Activated naive CD4-positive, alpha-beta T cell (primary cell): ENCODE measurements at places on chromosomes 3 and 15.

DNA sequence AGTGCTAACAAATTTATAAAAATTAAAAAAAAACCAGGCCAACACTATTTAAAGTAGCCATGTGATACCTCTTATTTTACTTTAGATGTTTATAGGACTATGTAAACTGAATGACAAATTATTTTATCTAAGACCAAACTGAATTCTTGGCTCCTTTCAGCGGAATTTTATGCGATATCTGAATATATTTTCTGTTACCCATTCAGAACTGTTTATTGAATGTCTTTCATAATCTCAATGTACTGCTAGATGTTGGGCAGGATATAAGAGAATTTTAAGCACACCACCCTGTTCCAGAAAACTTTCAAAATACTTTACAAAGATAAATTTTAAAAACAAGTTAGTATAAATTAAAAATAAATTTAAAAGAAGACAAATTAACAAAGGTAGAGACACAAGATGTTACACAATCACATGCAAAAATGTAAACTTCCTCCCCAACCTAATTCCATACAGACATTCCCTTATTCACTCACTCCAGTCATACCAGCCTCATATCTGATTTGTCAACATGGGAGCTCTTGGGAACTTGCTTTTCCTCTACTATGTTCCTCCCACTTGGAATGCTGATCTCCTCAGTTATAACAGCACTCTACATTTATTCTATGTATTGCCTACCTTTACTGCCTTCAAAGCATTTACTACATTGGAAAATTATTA is 154.6 kb upstream of the MBNL1 start:
- no peak for DNase-seq

DNA sequence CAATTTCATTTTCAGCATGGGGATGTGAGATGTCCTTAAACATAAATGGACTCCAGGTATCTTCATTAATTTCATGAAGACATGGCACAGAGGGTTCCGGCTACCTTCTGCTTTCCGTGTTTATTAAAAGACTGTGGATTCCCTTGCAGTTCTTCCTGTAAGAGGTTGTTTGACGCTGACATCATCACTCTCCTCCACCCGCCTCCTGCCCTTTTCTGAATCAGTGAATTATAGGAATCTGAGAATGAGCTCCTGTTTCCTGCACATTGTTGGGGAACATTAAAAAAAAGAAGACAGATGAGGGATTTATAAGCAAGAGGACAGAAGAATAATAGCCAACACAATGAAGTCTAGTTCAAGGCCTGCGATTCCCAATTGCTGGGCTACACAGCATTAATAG is 191.3 kb downstream of the LPP start:
- no peak for DNase-seq

DNA sequence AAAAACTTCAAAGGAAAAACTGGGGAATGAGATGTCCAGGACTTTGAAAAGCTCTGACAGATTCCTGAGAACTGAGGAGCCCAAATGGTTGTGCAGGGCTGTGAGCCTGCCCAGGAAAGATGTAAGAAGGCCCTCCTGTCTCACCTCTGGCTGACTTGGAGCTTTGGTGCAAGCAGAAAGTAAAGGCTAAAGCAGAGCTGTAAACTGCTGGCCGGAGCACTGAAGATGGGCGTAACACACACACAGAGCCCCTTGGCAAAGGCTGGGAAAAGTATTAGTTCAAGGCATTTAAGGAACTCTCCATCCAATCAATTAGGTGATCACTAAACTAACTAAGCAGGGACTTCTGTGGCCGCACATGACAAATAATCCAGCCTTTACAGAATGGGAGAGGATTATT is 144.1 kb upstream of the HACD2 start:
- DNase-seq, result no peak

GRCh38 chr15:23503980-23504379 is 56.9 kb upstream of the GOLGA6L2 start:
- no peak for DNase-seq
